ENCODE measurements at places on chromosomes 3 and 15.

- DNase-seq: no peak
These were observed 188.3 kb downstream of the LSAMP start for GRCh38 chr3:116256843-116257485.

GRCh38 chr3:179005213-179005612, 66.4 kb downstream of the ZMAT3 start:
- no peak for DNase-seq

- peak; percentile 28 for DNase-seq
These were observed 50.2 kb downstream of the AKAP13 start for GRCh38 chr15:85430406-85431204.

GRCh38 chr3:134794950-134795745, at the start of gene EPHB1:
EPHB1 (plus strand) TSS chr3:134795260.
- peak; percentile 47 for DNase-seq

DNA sequence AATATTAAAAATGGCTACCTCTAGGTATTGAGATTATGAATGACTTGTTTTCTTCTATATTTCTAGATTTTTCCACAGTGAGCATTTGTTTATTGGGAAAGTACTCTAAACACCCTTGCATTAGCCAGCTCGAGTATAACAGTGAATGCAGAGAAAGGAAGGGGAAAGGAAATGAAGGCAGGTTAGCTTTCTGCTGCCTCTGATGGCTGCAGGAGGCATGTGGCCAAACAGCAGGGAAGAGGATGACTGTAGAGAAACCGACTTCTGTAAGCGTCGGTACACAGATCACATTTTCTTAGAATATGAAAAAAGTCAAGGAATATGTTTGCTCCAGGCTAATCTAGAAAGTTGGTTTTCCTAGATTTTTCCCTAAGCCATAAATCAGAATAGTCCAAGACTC, 19.8 kb downstream of the GNB5 start:
- no peak for DNase-seq

- DNase-seq: no peak
These were observed 391.5 kb upstream of the CCDC54 start for GRCh38 chr3:106985721-106986120.

GRCh38 chr3:67550541-67550940, 103.9 kb downstream of the SUCLG2 start:
- DNase-seq: no peak

- DNase-seq: no peak
These were observed 10.1 kb downstream of the MCM2 start for GRCh38 chr3:127608362-127608718.

DNA sequence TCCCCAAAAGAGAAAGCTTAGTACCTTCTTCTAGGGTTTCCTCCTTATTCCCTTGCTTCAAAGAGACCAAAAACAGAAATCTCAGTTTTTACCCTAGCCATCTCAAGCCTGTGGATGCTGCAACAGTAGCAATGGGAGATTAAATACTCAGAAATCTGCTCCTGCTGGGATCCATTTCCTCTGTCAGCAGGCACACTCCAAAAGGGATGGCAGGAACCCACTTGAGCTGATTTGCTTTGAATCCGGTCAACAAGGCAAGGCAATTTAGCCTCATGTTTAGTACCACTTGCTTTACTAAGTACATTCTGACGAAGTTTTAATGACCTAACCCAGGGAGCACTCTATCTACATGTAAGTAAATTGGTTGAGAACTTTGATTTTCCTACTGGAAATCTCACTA, 590.0 kb upstream of the ADAMTS9 start:
- DNase-seq: no peak

Data from activated T-cell treated with anti-CD3 and anti-CD28 coated beads for 24 hours (primary cell).